ENCODE measurements at places on chromosomes 16 and 17. TPM values are rescaled to one million over a fixed set of nuclear protein-coding genes. Genes with fewer than 3 reads are reported as not detected.
A peak's percentile ranks its signal among the peaks of the same experiment; 100 is the strongest.

DNA sequence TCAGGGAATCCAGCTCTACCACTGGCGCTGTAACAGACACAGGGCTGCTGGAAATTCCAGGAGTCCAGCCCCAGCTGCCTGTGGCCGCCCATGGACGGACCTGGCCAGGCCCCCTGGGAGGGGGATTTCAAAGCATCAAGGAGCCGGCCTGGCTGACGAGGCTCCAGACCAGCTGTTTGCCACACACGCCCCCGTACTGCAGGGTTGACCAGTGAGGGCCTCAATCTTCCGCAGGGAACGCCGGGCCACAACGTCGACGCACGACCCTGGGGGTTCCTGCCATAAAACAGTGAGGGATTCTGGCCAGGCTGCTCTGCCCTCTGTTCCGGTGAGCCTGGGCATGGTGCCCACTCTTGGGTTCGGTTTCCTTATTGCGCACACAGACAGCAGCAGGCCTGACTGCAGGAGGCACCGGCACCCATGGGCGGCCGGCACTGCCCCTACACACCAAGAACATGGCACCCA is 3.7 kb downstream of the LMF1 start:
- peaks cover 24% of the 10 kb centered on the region for H3K36me3 ChIP-seq
- peaks cover 11% of the 10 kb centered on the region for H3K27me3 ChIP-seq
- peaks cover 12% of the 10 kb centered on the region for H3K4me1 ChIP-seq
- DNase-seq = no peak

Gene KRT25
- not detected for total RNA-seq

DNA sequence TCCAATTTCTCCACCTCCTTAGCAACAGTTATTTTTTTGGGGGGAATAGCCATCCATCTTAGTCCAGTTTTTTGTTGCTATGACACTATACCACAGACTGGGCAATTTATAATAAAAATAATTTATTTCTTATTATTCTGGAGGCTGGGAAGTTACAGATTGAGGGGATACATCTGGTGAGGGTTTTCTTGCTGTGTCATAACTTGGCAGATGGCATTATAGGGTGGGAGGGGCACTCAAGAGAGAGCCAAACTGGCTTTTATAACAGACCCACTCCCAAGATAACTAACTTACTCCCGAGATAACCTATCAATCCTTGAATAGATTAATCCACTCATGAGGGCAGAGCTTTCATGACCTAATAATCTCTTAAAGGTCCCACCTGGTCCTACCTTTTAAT is 84.2 kb downstream of the ABCA8 start:
- H3K4me1 ChIP-seq = peaks cover 4% of the 10 kb centered on the region
- DNase-seq = no peak
- no peaks in the 10 kb centered on the region for H3K27me3 ChIP-seq

- peak within 1 kb of the TSS; percentile 40 for H3K4me3 ChIP-seq
- H3K27ac ChIP-seq = peak within 1 kb of the TSS; percentile 16
- no peaks in the 10 kb centered on the region for H3K36me3 ChIP-seq
- no peaks in the 10 kb centered on the region for H3K4me1 ChIP-seq
- peak; percentile 16 for DNase-seq
- H3K27me3 ChIP-seq = peaks cover 6% of the 10 kb centered on the region
Measured at GRCh38 chr17:75720656-75721462, at the start of gene ITGB4. TSS of gene ITGB4 (plus strand) at chr17:75721459. CDS start at chr17:75724704, 3,245 bp downstream.

DNA sequence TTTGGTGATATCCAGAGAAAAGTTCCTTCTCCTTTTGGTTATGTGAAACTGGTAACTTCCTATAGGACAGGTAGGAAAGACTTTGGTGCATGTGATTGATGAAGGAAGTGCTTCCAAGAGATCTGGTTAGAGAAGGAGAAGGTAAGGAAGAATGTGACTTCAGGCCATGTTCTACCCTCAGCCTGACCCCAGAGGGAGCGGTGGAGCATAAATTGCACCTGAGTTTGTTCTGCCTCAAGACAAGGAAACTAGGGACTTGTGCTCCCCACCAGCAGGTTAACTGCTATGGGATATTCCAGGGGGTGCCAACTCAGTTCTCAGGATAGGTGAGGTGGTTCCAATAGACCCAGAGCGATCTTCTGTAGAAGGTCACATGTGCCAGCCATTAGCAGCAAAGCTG is 299.3 kb upstream of the XYLT1 start:
- no peaks in the 10 kb centered on the region for H3K36me3 ChIP-seq
- H3K27ac ChIP-seq = no peak overlapping the region
- H3K4me3 ChIP-seq = no peak overlapping the region

Gene FA2H
- total RNA-seq = not detected

GRCh38 chr17:81436294-81436849 is 41.1 kb downstream of the BAHCC1 start:
- H3K4me3 ChIP-seq = no peak overlapping the region
- H3K27me3 ChIP-seq = peaks cover 2% of the 10 kb centered on the region
- H3K36me3 ChIP-seq = no peaks in the 10 kb centered on the region
- H3K4me1 ChIP-seq = no peaks in the 10 kb centered on the region

Gene TNFSF13
- 5.6 TPM for total RNA-seq

DNA sequence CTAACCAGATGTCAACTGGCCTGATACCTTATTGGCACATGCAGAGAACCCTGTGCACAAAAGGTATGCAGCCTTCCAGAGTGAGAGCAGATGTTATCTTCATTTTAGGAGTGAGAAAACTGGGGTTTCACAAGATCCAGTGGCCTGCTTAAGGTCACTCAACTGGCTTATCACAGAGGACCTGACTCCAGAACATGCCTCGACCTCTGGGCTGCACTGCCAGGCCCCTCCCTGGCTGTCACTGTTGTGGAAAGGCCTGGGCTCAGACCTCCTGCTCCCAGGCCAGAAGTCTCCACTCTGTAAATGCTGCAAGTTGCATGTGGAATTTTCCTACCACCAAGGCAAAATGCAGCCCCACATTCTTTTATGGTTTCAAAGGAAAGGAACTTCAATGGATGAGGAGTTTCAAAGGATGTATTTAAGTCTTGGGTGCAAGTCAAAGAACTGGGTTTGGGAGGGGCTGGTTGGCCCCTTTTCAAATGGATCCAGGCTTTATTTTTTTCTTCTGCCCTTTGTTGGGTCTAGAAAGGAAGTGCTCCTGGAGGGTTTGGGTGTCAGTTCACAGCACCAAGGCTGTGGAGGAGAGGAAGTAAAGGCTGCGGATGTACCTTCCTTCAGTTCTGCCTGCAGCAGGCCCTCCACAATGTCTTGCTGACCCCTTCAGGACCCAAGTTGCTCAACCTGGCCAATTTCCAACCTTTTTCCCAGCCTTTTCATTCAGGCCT is 30.4 kb upstream of the SMPD3 start:
- DNase-seq = no peak
- H3K27me3 ChIP-seq = peaks cover 2% of the 10 kb centered on the region
- H3K4me3 ChIP-seq = no peak overlapping the region
- H3K27ac ChIP-seq = no peak overlapping the region
- H3K36me3 ChIP-seq = no peaks in the 10 kb centered on the region
- H3K4me1 ChIP-seq = peaks cover 26% of the 10 kb centered on the region

Gene TEX14
- total RNA-seq = 0.21 TPM

Gene MPV17L
- total RNA-seq = 0.26 TPM

DNA sequence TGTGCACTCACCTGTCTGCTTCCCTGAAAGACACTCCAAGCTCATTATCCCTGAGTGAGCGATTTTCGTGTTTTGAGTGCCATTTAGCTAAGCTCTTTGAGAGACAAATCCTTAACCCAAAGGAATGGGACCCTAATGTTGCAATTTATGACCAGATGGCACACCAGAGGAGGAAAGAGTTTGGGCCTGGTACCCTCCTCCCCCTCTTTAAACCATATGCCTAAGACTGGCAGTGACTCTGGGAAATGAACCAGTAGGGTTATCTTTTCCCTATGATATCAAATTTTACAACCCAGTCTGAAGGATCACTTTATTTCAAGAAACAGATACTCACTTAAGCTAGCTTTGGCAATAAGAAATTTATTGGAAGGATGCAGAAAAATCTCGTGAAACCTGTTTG is 550.4 kb downstream of the TOX3 start:
- no peaks in the 10 kb centered on the region for H3K36me3 ChIP-seq
- H3K27ac ChIP-seq = no peak overlapping the region
- H3K4me3 ChIP-seq = no peak overlapping the region

DNA sequence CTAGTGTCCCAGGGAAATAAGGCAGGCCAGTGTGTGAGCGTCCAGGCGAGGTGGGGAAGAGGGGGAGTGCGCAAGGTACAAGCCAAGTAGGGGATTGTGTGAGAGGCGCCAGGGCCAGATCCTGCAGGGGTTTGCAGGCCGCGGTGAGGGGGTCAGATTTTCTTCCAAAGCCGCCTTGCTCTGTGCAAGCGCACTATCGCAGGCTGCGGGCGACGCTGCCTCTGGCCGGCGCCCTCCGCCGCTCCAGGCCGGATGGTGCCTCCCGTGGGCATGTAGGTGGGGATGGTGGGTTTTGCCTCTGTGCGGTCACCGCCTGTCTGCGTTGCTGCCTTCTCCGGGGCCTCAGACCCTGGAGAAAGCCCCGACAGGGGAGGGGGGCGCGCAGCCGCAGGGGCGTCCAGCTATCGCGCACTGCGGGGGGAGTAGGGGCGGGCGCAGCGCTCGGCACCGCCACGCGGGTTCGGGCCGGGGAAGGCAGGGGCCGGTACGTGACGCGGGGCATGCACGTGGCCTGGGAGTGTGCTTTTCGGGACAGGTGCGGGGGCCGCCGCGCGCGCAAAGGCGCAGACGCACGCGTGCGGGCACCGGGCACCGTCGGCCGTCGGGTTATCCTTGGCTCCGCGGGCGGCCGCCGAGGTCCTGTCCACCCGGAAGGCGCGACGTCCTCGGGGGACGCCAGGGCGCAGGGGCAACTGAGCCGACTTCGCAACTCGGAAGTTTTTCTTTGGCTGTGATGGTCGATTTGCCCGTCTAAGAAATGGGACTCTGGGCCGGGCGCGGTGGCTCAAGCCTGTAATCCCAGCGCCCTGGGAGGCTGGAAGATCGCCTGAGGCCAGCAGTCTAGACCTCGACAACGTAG is 1.1 kb upstream of the HAPSTR1 start:
- H3K4me1 ChIP-seq = peaks cover 21% of the 10 kb centered on the region
- peak overlapping the region; percentile 92 for H3K4me3 ChIP-seq
- peaks cover 21% of the 10 kb centered on the region for H3K27me3 ChIP-seq
- peak; percentile 51 for DNase-seq
- peaks cover 20% of the 10 kb centered on the region for H3K36me3 ChIP-seq

- H3K27me3 ChIP-seq = no peaks in the 10 kb centered on the region
- H3K4me1 ChIP-seq = no peaks in the 10 kb centered on the region
- no peak for DNase-seq
- no peak overlapping the region for H3K4me3 ChIP-seq
- no peak overlapping the region for H3K27ac ChIP-seq
Measured at GRCh38 chr16:72419638-72420037, 247.7 kb upstream of the PMFBP1 start.

- DNase-seq = no peak
- H3K36me3 ChIP-seq = peaks cover 3% of the 10 kb centered on the region
- H3K4me3 ChIP-seq = no peak overlapping the region
- H3K27me3 ChIP-seq = peaks cover 8% of the 10 kb centered on the region
Measured at GRCh38 chr16:86844695-86845094, 266.3 kb downstream of the FOXL1 start.

- no peak overlapping the region for H3K27ac ChIP-seq
- no peaks in the 10 kb centered on the region for H3K36me3 ChIP-seq
- no peak for DNase-seq
- H3K4me1 ChIP-seq = no peaks in the 10 kb centered on the region
- H3K27me3 ChIP-seq = peaks cover 7% of the 10 kb centered on the region
- H3K4me3 ChIP-seq = no peak overlapping the region
Measured at GRCh38 chr17:79105937-79106336, 31.3 kb downstream of the ENGASE start.

GRCh38 chr16:48537909-48538745 is 71.9 kb downstream of the N4BP1 start:
- H3K4me1 ChIP-seq = peaks cover 24% of the 10 kb centered on the region
- no peak overlapping the region for H3K4me3 ChIP-seq
- H3K27ac ChIP-seq = peak overlapping the region; percentile 57
- peaks cover 12% of the 10 kb centered on the region for H3K27me3 ChIP-seq
- no peak for DNase-seq

Gene ABCC11
- 0.72 TPM for total RNA-seq

GRCh38 chr16:47037396-47037745 is 63.9 kb upstream of the DNAJA2 start:
- peaks cover 3% of the 10 kb centered on the region for H3K27me3 ChIP-seq
- H3K4me3 ChIP-seq = peak overlapping the region; percentile 78
- H3K27ac ChIP-seq = no peak overlapping the region
- no peak for DNase-seq
- peaks cover 6% of the 10 kb centered on the region for H3K4me1 ChIP-seq
- H3K36me3 ChIP-seq = no peaks in the 10 kb centered on the region
